ENCODE measurements at places on chromosomes 12 and 14.

GRCh38 chr14:65972346-65972870 is 513.8 kb upstream of the CCDC196 start:
- DNase-seq = no peak

DNA sequence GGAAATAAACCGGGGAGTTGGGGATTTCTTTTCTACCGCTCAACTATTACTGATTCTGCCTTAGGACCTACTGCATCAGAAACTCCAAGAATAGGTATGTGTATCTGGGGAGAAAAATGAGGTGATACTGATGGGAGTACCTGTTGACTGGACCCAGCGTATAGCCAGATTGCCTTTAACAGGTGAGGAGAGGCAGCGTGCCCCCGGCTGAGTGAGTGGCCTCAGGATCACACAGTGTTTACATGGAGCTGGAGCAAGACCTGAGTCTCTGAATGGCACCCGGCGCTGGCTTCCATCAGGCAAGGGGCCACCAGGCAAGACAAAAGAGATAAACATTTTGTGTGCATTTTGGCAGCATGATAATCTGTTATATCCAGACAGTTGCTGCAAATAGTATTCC is 496.2 kb downstream of the EGLN3 start:
- no peak for DNase-seq

DNA sequence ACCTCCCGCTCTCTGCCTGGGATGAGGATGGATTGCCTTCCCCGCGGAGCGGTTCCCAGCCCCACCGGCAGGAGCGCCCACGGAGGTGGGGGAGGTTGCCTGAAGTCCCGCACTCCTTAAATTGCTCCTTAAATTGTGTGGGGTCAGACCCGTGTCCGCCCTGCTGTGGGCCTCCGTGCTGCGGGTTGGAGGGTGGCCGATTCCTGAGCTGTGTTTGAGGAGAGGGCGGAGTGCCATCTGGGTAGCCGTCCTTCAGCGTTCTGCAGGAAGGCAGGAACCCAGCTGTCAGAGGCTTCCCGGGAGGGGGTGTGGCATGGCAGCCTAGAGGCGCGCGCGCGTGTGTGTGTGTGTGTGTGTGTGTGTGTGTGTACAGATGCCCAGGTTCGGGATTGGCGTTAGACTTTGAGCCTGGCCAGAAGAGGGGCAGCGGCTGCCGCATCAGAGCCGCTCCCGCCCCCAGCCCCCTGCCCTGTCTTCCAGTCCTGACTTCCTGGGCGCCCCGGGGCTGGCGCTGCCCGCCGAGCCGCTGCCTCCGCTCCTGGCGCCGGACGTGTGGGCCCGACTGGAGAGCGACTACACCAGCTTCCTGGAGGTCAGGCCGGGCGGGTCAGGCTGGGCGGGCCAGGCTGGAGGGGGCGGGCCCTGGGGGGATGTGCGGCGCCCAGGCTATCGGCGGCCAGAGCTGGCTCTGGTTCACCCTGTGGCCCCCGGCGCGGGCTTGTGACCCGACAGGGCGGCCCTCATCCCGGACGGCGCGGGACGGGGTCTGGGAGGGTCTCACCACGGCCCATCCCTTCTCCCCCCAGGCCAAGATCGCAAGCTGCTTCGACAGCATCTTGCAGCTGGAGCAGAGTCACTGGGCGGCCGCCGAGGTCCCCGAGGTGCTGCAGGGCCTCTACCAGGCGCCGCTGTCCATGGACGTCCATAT is 9.2 kb downstream of the EXOC3L4 start:
- no peak for DNase-seq

DNA sequence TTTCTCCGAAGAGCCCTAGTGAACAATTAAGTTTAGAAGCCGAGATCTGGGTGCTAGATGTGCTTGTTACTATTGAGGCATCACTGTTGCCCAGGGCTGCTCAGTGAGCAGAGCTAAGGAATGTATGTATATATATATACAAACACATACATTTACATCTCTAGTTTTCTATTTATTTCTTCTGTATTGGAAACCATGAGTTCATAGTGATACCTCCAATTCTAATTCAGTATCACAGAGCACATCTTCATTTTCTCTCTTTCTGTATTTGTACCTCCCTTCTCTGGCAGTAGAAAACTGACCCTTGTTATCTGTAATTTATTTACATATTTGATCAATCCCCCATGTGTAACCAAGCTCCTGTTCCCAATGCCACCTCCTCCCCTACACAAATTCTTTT is 40.7 kb upstream of the FUT8 start:
- no peak for DNase-seq

DNA sequence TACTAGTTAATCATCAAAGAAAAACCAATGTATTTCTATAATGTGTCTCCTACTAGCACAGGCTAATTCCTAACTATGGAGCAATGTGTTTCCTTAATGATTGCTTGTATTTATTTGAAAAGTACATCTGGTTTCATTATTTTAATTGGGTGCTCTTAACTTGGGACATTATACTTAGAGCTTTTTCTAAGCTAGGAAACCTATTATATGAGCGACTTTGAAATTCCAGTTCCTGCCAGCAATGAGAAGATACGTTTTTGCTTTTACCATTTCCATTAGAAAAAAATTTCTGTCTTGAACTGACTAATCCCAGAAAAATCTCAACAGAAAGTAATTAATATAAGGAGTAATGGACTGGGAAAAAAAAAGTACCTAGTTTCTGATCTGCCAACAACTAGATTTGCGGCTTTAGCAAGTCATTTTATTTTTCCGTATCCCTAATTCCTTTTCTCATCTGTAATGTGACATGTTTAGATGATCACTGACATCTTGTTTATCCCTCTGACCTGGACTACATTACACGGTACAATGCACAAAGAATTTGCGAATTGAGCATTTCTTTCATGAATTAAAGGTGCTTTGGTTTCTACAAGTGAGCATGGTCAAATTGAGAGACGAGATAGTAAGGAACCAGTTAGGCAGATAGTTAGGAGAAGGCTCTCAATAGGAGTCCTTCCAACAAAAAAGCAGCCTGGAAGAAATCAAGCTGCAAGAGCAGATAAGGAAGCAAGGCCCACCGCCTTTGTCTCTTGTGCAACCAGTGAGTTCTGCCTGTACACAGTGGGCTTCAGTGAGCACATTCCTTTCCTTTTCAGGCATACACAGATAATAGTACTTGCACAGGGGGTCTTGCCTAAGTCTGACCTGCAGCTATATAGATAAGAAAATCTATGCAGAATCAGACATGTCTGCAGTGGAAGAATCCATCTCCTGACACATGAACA is 1765.0 kb upstream of the FLRT2 start:
- DNase-seq = no peak

- DNase-seq = no peak
These were observed 107.1 kb downstream of the NPAS3 start for GRCh38 chr14:33045760-33046159.

- DNase-seq = no peak
These were observed 6.8 kb downstream of the ART4 start for GRCh38 chr12:14836336-14837210.

GRCh38 chr12:6345319-6346091 is 3.6 kb upstream of the TNFRSF1A start:
- no peak for DNase-seq

GRCh38 chr12:104792570-104792969 is 165.5 kb downstream of the SLC41A2 start:
- no peak for DNase-seq

DNA sequence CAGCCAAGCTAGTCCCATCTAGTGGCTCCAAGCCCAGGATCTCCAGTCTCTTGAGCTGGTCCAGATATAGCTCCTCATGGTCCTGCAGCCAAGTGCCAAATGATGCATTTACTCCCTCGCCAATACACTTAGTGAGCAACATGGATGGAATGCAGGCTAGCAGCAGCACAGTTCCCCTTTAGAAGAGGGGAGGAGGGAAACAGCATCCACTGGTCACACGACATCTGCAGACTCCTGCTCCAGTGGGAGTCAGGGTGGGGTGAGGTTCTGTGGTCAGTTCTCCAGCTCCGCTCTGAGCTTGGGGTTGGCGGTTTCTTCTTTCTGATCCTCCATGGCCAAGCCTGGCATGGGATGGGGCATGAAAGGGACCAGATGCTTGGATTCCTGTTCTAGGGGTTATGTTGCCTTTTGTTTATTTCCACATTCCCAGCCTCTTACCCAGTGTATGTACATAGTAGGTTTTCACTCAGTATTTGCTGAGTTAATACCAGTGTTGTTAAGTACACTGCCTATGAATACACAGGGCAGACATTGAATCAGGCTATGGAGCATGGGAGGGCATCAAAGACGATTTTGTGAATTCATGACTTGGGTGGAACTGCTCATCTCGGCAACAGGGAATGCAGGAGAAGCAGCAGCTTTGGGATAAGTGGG is 57.3 kb downstream of the GALNT16 start:
- DNase-seq = no peak

DNA sequence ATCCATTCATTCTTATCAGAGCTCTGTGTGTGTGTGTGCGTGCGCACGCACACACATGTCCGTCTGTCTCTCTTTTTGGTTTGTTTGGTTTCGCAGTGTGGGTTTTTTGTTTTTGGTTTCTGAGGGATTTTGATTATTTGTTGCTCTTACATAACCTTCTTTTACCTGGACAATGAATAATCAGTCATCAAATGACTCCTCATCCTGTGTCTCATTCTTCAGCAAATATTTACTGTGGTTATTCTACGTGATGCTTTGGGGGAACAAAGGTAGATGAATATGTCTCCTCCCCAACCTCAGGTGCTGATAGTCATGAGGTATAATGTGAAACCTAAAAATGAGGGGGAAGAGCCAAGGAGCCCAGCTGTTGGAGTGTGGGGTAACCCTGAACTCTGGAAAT is 92.4 kb downstream of the SAMD4A start:
- DNase-seq = no peak

Data from stimulated activated CD4-positive, alpha-beta T cell treated with anti-CD3 and anti-CD28 coated beads, TNF-alpha, amount 100 ng/mL, for 48 hours (primary cell).